NCI-H460 (cell line): ENCODE measurements at places on chromosomes 7 and 10. TPM values are rescaled to one million over a fixed set of nuclear protein-coding genes. Genes with fewer than 3 reads are reported as not detected.

UFSP1 gene
- 4.6 and 7.0 TPM in 2 replicates for total RNA-seq

OR6V1 gene
- total RNA-seq, result not detected in 2 replicates

CH25H gene
- total RNA-seq, result not detected in 2 replicates

NCF1 gene
- total RNA-seq, result not detected in 2 replicates

GRCh38 chr10:126921974-126922525, 16.8 kb downstream of the DOCK1 start:
- DNase-seq, result no peak

DNA sequence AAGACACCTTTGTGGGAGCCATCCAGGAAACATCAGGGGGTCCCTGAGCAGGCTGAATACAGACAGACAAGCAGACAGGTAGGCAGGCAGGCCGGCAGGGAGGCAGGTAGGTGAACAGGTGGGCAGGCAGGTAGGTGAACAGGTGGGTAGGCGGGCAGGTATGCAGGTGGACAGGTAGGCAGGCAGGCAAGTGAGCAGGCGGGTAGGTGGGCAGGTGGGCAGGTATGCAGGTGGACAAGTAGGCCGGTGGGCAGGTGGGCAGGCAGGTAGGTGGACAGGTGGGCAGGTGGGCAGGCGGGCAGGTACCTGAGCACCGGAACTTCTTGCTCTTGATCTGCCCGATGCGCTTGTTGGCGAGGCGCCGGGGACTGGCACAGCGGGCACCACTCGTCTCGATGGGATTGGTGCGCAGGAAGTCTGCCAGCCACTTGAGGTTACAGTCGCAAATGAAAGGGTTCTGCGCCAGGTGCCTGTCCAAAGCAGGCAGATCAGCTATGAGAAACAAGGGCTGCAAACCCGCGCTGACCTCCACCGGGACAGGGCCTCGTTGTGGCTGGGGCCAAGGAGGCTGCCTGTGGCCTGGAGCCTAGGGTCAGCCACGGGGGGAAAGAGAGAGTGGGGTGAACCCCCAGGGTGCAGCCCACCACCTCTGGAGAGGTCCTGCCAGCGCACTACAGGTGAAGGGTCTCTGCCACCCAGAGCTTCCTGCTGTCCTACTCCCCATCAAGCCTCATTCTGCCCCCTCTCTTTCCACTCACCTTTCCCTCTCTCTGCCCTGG, 136.9 kb downstream of the SLIT1 start:
- no peak for DNase-seq

DNA sequence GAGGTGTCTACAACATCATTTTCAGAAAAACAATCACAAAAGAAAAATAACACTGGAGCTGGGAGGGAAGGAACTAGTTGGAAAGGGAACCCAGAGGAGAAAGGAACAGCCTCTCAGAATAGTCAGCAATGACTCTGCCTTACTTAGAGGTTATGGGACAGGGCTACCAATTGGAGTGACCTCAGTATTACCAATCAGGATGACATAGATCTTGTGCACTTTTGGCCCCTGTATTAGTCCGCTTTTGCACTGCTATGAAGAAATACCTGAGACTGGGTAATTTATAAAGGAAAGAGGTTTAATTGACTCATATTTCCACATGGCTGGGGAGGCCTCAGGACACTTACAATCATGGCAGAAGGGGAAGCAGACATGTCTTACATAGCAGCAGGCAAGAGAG, 99.7 kb upstream of the SDK1 start:
- no peak for DNase-seq

GRCh38 chr10:114631666-114632417, 26.2 kb downstream of the ABLIM1 start:
- DNase-seq, result no peak

DNA sequence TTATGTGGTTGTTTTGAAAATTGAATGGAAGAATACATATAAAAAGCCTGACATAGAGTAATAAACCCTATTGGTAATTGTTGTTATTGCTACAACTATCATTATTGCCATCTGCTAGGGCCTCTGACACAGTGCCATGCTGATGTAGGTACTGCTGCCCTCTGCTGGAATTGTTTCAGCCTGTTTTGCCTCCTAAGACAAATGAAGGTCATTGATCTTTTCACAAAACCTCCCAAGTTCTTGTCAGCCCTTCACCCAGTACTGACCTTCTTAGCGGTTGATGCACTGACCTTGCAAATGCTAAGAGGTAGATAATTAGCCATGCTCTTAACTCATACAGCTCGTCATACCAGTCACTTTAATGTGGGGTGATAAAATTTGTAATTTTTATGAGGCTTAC, 975.2 kb downstream of the SORCS1 start:
- DNase-seq, result peak; percentile 43

- peak; percentile 46 for DNase-seq
Measured at GRCh38 chr10:100364735-100365391, 17.8 kb downstream of the SCD start.

GRCh38 chr10:2972216-2972615, 95.1 kb upstream of the PFKP start:
- no peak for DNase-seq

GRCh38 chr7:16106300-16106699, 315.0 kb downstream of the CRPPA start:
- no peak for DNase-seq
